Tibial nerve (tissue), 4 donors: ENCODE measurements at places on chromosomes 4 and X. TPM values are rescaled to one million over a fixed set of nuclear protein-coding genes. Genes with fewer than 3 reads are reported as not detected.
A peak's percentile ranks its signal among the peaks of the same experiment; 100 is the strongest.

Gene TMEM165
- total RNA-seq = 242 TPM

Gene UGT2B11
- total RNA-seq = not detected

Gene NDUFC1
- total RNA-seq = 19.4 TPM

DNA sequence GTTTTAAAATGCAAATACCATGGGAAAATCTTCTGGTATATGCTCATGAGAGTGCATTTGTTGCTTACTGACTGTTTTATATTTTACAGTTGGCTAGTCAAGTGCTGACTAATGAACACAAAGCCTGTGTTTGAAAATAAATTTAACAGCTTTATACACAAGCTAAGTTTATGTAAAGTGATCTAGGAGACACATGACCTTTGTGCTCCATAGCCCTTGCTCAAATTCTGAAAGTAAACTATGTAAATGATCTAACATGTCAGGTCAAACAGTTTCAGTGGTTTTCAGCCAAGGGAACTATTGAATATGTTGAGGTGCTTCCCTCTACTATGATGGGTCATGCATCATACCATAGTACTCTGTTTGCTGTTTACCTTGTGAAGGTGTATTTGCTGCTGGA is 36.7 kb downstream of the DIAPH2 start:
- no peak overlapping the region for H3K27ac ChIP-seq
- H3K36me3 ChIP-seq = no peaks in the 10 kb centered on the region
- DNase-seq = no peak
- no peaks in the 10 kb centered on the region for H3K27me3 ChIP-seq
- H3K4me1 ChIP-seq = no peaks in the 10 kb centered on the region
- H3K4me3 ChIP-seq = no peak overlapping the region

DNA sequence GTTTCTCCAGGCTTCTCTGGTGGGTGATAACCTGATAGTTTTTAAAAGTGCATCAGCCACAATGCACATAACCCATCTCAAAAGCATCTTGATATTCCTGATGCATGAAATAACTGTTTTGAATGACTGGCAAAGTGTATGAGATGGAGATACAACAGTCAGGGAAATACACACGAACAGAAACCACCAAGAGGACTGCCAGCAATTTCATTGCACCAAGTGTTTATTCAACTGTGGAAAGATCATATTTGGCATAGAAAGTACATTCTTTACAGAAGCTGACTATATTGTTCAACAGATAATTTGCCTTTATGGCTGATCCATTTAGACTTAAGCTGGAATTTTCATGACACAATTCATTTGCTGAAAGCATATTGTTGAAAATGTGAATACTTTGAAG is 139.5 kb downstream of the SLIT2 start:
- H3K4me3 ChIP-seq = no peak overlapping the region
- H3K27me3 ChIP-seq = no peaks in the 10 kb centered on the region
- H3K4me1 ChIP-seq = no peaks in the 10 kb centered on the region
- no peak overlapping the region for H3K27ac ChIP-seq

GRCh38 chr4:32735856-32736590 is 2015.9 kb downstream of the PCDH7 start:
- H3K27ac ChIP-seq = no peak overlapping the region
- H3K27me3 ChIP-seq = no peaks in the 10 kb centered on the region
- no peaks in the 10 kb centered on the region for H3K4me1 ChIP-seq
- H3K36me3 ChIP-seq = no peaks in the 10 kb centered on the region
- no peak for DNase-seq

DNA sequence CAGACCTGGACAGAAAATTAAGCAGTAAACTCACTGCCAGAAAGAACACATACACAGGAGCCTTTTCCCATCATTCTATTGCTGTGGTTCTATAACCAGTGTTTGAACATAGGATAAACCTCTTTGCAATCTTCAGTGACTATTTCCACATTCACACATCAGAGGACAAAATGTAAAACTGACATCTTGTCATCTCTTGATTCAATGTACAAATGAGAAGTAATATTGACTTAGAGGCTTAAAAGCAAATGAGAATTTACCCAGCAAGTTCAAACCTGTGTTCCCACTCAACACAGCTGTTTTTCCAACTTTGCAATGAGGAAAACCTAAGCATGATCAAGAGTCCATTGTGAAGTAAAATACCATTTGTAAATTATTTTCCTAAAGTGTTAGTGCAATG is 307.1 kb upstream of the CPXCR1 start:
- no peaks in the 10 kb centered on the region for H3K4me1 ChIP-seq
- no peak overlapping the region for H3K4me3 ChIP-seq
- no peak for DNase-seq
- H3K27ac ChIP-seq = no peak overlapping the region

Gene LARP7
- total RNA-seq = 47.3 TPM

- H3K36me3 ChIP-seq = no peaks in the 10 kb centered on the region
- H3K4me1 ChIP-seq = peaks cover 16% of the 10 kb centered on the region
- DNase-seq = peak; percentile 11
- peak within 1 kb of the TSS; percentile 58 for H3K4me3 ChIP-seq
- peak within 1 kb of the TSS; percentile 51 for H3K27ac ChIP-seq
Observed at GRCh38 chr4:56505269-56506130, at the start of gene ARL9. Gene ARL9 (plus strand): TSS chr4:56505791. CDS start chr4:56505863, 72 bp downstream.

- H3K4me1 ChIP-seq = no peaks in the 10 kb centered on the region
- H3K27me3 ChIP-seq = no peaks in the 10 kb centered on the region
- no peaks in the 10 kb centered on the region for H3K36me3 ChIP-seq
Observed at GRCh38 chrX:57752866-57753265, 72.8 kb upstream of the NLRP2B start.

Gene PARM1
- 18.0 TPM for total RNA-seq

GRCh38 chr4:77805840-77806239 is 13.3 kb downstream of the CNOT6L start:
- H3K27ac ChIP-seq = no peak overlapping the region
- no peaks in the 10 kb centered on the region for H3K27me3 ChIP-seq
- no peak overlapping the region for H3K4me3 ChIP-seq
- DNase-seq = no peak
- peaks cover 47% of the 10 kb centered on the region for H3K4me1 ChIP-seq

GRCh38 chr4:158016511-158016910 is 156.3 kb downstream of the GASK1B start:
- no peaks in the 10 kb centered on the region for H3K27me3 ChIP-seq
- peak overlapping the region; percentile 59 for H3K27ac ChIP-seq
- H3K4me3 ChIP-seq = no peak overlapping the region
- no peaks in the 10 kb centered on the region for H3K4me1 ChIP-seq
- no peaks in the 10 kb centered on the region for H3K36me3 ChIP-seq
- DNase-seq = no peak

Gene AR
- 9.6 TPM for total RNA-seq

Gene CXXC4
- total RNA-seq = 2.6 TPM
